Activated CD8-positive, alpha-beta memory T cell treated with anti-CD3 and anti-CD28 coated beads, Interleukin-2, amount 10 ng/mL, durations not matched to agents 7 days and 5 days (primary cell): ENCODE measurements at places on chromosomes 11 and 22. TPM values are rescaled to one million over a fixed set of nuclear protein-coding genes. Genes with fewer than 3 reads are reported as not detected.

DNA sequence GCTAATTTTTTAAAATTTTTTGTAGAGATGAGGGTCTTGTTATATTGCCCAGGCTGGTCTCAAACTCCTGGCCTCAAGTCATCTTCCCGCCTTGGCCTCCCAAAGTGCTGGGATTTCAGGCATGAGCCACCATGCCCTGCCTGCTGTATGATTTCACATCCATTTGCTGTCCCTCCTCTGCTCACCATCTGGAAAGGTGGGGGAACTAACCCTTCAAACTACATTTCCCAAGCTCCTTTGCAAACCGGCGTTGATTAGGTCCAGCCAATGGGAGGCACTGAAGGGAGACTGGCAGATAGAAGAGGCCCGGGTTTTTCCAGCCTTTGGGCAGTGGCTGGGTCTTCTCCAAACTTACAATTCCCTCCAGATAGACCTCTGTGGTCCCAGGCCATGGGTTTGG is 19.3 kb downstream of the RFPL1 start:
- DNase-seq: no peak

- no peak for DNase-seq
These were observed 37.1 kb downstream of the TAF1D start for GRCh38 chr11:93704237-93704636.

GRCh38 chr11:94727819-94728218 is 40.3 kb upstream of the AMOTL1 start:
- no peak for DNase-seq

- no peak for DNase-seq
These were observed 69.7 kb upstream of the GRK3 start for GRCh38 chr22:25494774-25495173.

DNA sequence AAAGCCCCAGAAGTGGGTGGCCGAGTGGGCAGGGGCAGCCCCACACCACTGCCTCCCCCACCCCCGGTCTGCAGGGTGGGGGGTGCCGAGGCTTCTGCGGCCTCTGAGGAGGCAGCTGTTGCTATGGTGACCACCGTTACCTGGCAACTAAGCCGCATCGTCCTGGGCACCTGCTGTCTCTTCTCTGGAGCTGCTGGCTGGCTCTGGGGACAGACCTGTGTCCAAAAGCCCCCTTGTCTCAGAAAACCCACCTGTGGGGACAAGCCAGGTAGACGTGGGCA is 79.9 kb upstream of the PRR5 start:
- DNase-seq: peak; percentile 59

DNA sequence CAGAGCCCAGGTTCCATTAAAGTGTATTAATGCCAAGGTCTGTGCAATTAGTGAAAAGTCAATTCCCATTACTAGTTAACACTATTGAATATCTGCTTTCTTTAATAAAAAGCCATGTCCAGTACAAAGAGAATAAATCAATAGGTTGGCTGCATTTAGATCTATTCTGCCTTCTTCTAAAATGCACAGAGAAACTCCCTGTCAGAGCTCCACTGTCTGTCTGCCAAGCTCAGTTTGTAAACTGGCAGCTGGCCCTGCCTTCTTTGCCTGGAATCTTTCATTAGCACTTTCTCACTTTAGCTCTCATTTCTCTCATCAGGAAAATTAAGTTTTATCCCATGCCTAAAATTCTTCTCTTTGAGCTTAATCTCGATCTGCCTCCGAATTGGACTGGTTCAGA is 35.6 kb downstream of the ARL14EP start:
- DNase-seq: no peak

GRCh38 chr11:120334894-120335462 is 1.2 kb upstream of the ARHGEF12 start:
- DNase-seq: peak; percentile 70

LINC01488 gene
- not detected for total RNA-seq

SLC2A11 gene
- 8.1 TPM for total RNA-seq

ENDOD1 gene
- total RNA-seq: 40.5 TPM

OR8G5 gene
- not detected for total RNA-seq

CD44 gene
- total RNA-seq: 212 TPM
